NCI-H2029 (cell line): ENCODE measurements at places on chromosomes 2 and 18.

DNA sequence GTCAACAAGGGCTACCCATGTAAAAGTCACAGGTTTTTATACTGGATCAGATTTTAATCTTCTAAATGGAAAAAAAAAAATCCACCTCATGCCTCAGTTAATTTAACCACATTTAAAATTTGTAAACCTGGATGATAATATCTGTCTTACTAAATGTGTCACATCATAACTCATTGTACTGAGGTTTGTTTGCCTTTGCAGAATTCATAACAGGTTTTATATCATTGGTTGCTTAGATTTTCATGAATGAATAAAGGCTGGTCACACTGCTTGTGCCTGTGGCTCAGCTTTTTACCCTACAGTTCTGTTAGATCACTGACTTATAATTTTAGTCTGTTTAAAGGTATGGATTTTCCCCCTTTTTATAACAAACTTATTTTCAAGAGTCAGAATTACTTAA lies 48.9 kb downstream of the PSMD14 start:
- DNase-seq: no peak

DNA sequence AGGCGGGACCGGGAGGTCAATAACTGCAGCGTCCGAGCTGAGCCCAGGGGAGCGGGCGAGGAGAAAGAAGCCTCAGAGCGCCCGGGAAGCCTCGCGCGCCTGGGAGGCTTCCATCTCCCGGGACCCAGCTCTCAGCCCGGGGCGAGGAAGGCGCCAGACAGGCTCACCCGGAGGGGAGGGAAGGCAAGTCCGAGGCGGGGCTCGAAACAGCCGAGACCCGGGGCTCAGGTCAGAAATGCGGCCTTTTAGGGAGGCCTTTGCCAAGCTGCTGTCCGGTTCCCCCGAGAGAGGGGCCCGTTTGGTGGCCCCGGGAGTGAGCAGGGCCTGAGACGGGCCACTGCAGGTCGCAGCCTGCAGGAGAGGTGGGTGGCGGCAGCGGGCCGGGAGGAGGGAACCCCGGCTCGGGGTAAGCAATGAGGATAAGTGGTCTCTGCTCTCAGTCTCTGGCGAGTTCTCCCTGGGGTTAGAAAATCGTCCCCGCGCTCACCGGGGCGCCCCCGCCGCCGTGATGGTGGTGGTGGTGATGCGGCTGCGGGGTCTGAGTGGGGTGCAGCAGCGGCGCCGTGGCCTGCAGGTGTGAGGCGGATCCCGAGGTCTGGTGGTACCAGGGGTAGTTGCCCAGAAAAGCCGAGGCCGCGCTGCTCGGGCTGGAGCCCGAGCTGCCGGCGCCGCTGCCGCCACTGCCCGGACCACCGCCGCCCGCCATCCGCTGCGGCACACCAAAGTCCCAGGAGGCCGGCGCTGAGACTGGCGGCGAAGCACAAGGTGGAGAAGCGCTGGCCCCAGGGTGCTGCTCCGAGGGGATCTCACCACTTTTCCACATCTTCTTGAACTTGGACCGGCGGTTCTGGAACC lies 2.4 kb downstream of the DLX2 start:
- no peak for DNase-seq

GRCh38 chr2:68377137-68377780 lies 12.2 kb downstream of the PLEK start:
- no peak for DNase-seq

- no peak for DNase-seq
Measured at GRCh38 chr2:240777456-240778212, 42.4 kb downstream of the KIF1A start.

DNA sequence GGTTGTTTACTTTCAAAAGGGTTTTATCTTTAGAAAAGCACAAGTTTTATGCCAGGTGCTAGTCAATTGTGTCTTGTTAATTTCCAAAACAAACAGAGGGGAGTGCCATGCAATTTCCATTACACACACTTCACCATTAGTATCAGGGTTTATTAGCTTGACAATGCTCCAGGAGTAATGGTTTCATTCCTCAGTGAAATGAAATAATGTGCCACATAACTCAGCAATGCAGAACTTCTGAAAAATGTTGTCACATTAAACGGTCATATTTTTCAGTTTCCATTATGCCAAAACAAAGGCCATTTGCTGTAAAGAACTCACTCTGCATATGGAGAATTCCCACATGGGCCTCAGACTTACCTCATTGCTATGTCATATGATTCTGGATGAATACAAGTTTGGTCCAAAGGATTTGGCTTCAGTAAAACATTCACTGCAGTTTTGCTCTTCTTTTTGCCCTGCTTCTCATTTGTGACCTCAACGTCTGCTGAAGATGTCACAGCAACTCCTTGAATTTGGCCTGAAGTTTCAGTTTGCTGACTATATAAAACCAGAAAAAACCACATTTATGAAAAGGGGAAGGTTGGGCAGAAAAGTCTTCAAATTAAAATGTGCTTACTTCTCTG lies 198.2 kb downstream of the SRBD1 start:
- DNase-seq: no peak

- no peak for DNase-seq
Measured at GRCh38 chr2:9982248-9982647, 30.8 kb downstream of the GRHL1 start.

- no peak for DNase-seq
Measured at GRCh38 chr2:221309892-221310583, 262.1 kb downstream of the EPHA4 start.

GRCh38 chr2:20135631-20136050 lies 84.2 kb upstream of the LAPTM4A start:
- DNase-seq: no peak

DNA sequence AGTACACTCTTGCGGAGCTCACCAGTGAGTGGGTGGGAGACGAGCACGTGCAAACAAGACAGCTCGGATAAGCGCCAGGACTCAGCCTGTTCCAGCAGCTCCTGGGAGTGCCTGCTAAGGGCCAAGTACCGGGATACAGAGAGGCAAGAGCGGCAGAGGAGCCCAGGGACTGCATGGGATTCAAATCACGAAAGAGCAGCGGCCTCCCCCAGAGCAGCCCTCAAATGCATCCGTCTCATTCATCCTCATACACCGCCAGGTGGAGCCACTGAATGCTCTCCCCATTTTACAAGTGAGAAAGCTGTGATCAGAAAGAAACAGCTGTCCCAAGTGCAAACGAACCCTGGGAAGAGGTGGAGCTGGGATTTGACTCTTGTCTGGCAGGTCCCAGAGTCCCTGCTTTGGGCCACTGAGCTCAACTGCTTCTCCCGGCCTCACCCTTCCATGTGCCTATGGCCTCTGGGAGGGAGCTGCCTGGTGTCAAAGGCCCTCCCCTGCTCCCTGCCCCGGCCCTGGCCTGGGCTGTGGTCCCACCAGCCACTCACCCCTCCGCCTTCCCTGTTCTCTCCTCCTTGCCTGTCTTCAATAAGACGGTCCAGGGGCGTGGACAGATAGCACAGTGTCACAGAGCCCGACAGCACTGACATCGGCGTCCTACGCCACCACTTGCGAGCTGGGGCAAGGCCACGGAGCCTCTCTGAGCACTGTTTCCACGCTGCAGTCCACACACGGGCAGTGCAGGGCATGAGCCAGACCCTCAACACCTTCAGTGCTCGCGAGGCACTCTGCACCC lies 72.8 kb upstream of the TAF1B start:
- no peak for DNase-seq

DNA sequence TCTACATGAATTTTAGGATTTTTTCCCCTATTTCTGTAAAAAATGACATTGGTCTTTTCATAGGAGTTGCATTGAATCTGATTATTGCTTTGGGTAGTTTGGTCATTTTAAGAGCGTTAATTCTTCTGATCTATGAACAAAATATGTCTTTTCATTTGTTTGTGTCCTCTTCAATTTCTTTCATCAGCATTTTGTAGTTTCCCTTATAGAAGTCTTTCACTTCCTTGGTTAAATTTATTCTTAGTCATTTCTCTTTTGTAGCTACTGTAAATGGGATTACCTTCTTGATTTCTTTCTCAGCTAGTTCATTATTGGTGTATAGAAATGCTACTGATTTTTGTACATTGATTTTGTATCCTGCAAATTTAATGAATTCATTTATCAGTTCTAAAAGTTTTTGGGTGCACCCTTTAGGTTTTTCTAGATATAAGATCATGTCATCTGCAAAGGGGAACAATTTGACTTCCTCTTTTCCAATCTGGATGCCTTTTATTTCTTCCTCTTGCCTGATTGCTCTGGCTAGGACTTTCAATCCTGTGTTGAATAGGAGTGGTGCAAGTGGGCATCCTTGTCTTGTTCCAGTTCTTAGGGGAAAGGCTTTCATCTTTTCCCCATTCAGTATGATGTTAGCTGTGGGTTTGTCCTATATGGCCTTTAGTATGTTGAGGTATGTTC lies 36.6 kb upstream of the AAK1 start:
- DNase-seq: no peak

DNA sequence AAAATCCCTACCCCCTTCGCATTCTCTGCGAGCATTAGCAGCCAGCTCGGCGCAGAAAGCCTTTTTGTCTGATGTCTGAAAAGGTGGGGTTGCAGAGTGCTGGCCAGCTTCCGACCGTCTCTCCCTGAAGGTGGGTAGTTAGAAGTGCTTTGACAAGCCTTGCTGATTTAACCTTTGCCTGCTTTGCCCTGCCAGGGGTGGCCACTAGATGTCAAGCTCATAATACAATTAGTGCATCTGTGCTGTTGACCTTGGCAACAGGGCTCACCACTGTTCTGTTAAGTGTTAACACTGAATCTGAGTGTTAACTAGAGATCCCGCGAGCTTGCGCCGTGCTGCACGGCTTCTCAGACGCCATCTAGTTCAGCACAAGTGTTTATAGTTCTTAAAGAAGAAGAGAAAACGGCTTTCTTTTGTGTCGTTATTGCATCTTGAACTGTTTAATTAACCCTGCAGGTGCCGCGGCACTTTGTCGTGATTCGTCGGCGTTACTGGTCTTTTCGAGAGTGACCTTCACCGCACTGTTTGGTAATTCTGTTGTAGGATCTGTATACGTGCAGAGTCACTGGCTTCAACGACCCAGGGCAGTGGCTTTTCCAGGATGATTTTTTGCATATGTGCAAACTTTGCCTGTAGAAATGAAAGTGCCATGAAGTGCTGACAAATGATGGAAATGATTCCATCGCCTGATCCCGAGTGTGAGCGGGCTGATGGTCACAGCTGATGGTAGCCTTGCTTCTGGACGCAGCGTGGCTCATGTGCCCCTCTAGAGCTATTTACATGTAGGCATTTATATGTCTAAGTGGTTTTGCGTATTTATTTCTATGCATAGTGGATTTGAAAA lies 5.5 kb downstream of the SALL3 start:
- peak; percentile 78 for DNase-seq

DNA sequence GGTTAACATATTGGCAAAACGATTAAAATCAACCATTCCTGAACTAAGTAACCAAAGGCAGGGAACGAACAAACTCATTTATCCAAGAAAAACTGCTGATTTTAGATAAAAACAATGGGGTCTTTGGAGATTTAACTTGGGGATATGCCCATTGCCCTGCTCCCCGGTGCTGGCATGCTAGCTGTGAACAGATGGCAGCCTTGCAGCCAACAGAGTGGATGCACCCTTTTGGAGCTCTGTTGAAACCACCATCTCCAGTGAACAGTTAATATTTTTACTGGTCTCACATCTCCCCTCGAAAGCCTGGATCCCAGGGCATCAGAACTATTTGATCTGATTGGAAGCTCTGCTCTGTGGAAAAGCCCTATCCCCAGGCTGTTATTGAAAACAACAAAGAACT lies 303.1 kb downstream of the TGIF1 start:
- DNase-seq: no peak

DNA sequence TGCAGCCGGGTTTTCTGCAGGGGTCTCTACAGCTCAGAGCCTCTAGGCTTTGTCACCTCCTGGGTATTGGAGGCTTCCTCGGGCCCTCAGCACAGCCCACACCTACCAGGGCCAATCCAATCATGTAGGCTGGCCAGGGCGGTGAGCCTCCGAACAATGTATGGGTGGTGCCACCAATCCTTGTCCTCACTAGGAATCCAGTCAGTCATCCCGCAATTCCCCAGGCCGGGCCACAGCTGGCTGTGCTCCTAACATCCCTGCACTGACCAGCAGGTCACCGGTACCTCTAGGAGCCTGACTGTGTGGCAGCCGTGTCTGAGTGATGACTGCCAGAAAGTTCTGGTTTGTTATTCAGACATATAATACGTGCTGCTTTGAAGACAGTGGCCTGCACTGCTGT lies 129.4 kb downstream of the SH3RF3 start:
- no peak for DNase-seq

DNA sequence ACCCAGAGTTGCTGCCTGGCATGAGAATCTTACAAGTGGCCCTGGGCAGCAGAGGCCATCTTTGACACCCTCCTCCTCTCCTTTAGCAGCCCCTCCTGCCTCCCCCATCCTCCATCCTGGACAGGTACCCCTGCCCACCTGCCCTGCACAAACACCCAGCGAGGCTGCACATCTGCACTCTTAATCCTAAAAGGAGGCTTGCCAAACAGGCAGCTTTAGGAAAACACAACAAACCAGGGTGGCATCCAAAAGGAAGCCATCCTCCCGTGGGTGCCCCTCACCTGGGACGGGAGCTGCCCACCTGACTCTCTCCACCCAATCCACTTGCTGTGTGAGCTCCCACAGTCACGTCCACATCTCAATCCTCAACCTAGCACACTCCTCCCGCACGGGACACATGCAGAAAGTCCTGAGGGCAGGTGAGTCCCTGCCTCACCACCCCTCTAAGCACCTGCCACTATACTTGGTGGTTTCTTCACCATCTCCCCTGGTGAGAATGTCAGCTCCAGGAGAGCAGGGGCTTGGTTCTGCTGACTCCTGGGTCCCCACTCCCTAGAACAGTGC lies 5.8 kb downstream of the BIN1 start:
- no peak for DNase-seq

GRCh38 chr18:77677536-77677935 lies 427.9 kb downstream of the GALR1 start:
- DNase-seq: no peak

- no peak for DNase-seq
Measured at GRCh38 chr18:44786688-44787087, 106.0 kb downstream of the SETBP1 start.

GRCh38 chr2:240996161-240996833 lies 2.1 kb upstream of the SNED1 start:
- no peak for DNase-seq

- DNase-seq: no peak
Measured at GRCh38 chr2:171244466-171244969, 83.8 kb upstream of the TLK1 start.

GRCh38 chr2:212245880-212246279 lies 292.7 kb downstream of the ERBB4 start:
- DNase-seq: no peak

DNA sequence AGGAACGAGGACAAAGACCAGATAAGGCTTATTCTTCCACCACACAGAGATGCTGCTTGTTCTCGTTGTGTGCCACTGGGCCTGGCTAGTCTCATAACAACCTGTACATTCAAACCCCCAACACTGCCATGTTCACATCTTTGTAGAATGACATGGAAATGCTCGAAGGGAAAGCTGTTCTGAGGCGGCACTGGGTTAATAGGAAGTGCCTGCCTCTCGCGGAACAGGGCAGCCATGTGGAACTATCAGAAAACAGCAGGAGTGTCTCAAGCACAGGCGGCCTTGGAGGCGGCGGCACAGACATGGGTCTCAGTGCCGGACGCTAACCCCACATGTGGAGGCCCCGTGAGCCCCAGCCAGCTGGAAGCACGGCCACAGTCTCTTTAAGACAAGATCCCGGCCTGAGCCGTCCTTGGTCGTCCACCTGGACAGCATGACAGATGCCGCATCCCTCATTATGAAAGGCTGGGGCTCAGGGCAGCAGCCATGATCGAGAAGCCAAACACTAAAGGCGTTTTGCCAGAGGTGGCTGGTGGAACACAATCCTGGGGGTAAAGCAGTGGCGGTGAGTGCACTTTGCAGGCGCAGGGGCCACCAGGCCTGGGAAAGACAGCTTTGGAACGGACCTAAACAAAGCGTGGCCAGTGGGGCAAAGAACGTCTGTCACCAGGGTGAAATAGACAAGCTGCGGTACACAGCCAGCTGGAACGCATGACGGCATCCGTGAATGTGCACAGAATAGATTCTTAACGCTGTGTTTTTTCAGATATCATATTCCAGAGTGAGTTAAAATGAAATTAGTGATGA lies 161.0 kb downstream of the HDAC4 start:
- no peak for DNase-seq
